ENCODE measurements at places on chromosomes 2 and 18. TPM values are rescaled to one million over a fixed set of nuclear protein-coding genes. Genes with fewer than 3 reads are reported as not detected.

Gene ALMS1
- 55.3 TPM for total RNA-seq

Gene GPR75
- total RNA-seq, result 10.0 TPM

Gene CARF
- 20.3 TPM for total RNA-seq

Gene TMEM17
- total RNA-seq, result 8.7 TPM

Gene COLEC11
- 1.1 TPM for total RNA-seq

Measured in spinal cord (tissue), 10 donors.